ENCODE measurements at places on chromosomes 7 and 10.

- peak; percentile 58 for DNase-seq
Measured at GRCh38 chr7:98281757-98282606, 496 bp downstream of the BRI3 start.

DNA sequence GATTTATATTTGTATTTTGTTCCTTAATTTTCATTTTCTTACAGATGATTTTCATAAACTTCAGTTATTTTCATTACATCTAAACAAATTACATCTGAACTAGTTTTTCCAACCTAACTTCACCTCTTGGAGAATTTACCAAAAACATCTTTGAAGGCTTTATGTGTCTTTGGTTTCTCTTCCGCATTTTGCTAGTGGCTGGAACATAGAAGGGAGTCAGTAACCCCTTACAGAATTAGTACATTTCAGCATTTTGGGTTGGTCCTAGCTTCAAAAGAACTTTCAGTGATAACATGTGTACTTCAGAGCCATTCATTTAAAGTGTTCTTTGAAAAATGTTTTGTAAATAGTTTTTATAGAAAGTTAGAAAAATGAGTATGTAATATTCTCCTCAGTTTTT, 169.8 kb upstream of the MTPN start:
- no peak for DNase-seq

DNA sequence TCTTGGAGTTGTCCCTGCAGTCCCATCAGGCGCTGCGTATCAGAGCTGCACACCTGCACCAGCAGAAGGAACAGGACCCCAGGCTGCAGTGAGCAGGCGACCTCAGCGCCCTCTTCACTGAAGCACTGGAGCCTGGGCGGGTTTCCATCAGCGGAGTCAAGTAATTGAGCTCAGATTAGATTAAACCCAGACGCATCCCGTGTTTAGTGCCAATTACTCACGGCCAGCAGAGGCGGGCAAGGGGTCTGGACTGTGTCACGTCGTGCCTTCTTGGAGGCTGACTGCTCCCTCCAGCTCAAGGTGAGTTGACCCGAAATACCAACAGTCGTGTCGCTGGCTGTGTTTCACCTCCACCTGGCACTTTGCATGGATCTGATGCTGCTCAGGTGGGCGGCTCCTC, 123.6 kb downstream of the CXCL12 start:
- DNase-seq: no peak

GRCh38 chr10:13659887-13660550, 73.3 kb downstream of the PRPF18 start:
- DNase-seq: peak; percentile 72

DNA sequence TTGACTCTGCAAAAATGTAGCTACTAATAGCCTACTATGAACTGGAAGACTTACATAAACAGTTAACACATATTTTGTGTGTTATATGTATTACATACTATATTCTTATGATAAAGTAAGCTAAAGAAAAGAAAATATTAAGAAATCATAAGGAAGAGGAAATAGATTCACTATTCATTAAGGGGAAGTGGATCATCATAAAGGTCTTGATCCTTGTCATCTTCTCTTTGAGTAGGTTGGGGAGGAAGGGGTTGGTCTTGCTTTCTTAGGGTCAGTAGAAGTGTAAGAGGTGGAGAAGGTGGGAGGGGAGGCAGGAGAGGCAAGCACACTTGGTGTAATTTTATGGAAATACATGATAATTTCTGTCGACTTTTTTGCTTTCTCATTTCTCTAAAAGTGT, 81.3 kb downstream of the NAMPT start:
- no peak for DNase-seq

- DNase-seq: no peak
Measured at GRCh38 chr7:105079348-105079747, 65.3 kb downstream of the KMT2E start.

DNA sequence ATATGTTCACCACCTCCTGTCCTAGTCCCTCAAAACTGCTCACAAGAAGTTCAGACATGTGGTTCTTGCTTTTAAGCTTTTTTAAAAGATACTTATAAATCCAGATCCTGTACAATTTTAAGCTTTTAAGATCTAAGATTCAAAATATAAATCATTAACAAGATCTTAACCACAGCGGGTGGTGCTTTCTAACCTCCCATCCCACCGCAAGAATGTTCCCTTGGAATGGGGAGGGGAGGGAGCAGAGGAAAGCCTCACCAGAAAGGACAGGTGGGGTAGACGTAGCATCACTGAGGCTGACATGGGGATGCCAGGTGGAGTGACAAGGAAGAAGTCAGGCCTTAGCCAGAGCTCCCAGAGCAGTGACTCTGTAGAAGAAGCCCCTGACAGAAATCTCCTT, 133.5 kb downstream of the C1GALT1 start:
- DNase-seq: no peak

- DNase-seq: no peak
Measured at GRCh38 chr7:138500892-138501291, 40.8 kb downstream of the TRIM24 start.

GRCh38 chr10:68871731-68872342, 29.3 kb upstream of the DDX50 start:
- DNase-seq: no peak

- DNase-seq: no peak
Measured at GRCh38 chr7:37287131-37287855, 161.4 kb downstream of the ELMO1 start.

- no peak for DNase-seq
Measured at GRCh38 chr7:137962875-137963507, 38.9 kb downstream of the CREB3L2 start.

GRCh38 chr10:4267086-4267773, 482.2 kb upstream of the KLF6 start:
- DNase-seq: no peak

GRCh38 chr7:96016735-96017134, 244.4 kb downstream of the DYNC1I1 start:
- DNase-seq: no peak

- DNase-seq: no peak
Measured at GRCh38 chr10:3210251-3210877, 37.8 kb upstream of the PITRM1 start.

- no peak for DNase-seq
Measured at GRCh38 chr10:5460468-5461202, 38.7 kb downstream of the CALML5 start.

DNA sequence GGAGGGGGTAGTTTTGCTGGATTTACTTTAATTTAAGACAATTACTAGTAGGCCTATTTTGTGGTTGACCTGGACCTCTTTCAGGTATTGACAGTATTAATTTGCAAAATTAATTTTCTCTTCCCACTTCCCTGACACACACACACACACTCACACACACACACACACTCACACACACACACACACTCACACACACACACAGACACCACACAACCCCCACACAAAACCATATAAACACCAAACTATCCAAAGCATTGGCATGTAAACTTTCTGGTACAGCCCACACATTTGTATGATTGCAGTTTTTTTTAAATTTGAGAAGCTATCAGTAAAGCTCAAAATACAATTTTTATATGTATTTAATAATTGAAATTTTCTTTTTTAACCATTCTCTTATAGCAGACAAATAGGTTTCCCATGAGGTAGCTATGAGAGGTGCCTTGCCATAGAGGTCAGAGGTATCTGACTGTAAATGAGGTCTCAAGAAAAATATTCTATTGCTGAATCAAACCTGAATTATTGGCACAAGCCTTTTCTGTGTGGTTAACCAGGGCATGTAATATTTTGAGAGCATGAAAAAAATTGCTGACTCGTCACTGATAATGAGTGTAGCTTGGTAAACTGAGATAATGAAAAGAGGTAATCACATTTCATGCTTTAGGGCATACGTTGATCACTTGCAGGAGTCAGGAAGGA, 306.5 kb downstream of the GATA3 start:
- no peak for DNase-seq

- no peak for DNase-seq
Measured at GRCh38 chr10:121672733-121673132, 74.5 kb upstream of the FGFR2 start.

Measured in activated CD8-positive, alpha-beta T cell treated with anti-CD3 and anti-CD28 coated beads for 36 hours (primary cell).